ENCODE measurements at places on chromosomes 12 and 14. TPM values are rescaled to one million over a fixed set of nuclear protein-coding genes. Genes with fewer than 3 reads are reported as not detected.
A peak's percentile ranks its signal among the peaks of the same experiment; 100 is the strongest.

CIT gene
- total RNA-seq = 27.2 TPM

GSC gene
- not detected for total RNA-seq

CD163 gene
- not detected for total RNA-seq

SLC7A8 gene
- 14.5 TPM for total RNA-seq

TMEM117 gene
- 6.2 TPM for total RNA-seq

NANOG gene
- total RNA-seq = not detected

BDKRB2 gene
- total RNA-seq = not detected

GRCh38 chr12:43599066-43599465 is 47.1 kb upstream of the ADAMTS20 start:
- no peak for DNase-seq

GRCh38 chr12:127501916-127502315 is 765.1 kb upstream of the TMEM132C start:
- no peak for DNase-seq

GRCh38 chr12:110920324-110920910 is at the start of gene MYL2:
TSS of gene MYL2 (minus strand) at chr12:110920579. CDS start at chr12:110920529, 50 bp downstream.
- DNase-seq = no peak

DNA sequence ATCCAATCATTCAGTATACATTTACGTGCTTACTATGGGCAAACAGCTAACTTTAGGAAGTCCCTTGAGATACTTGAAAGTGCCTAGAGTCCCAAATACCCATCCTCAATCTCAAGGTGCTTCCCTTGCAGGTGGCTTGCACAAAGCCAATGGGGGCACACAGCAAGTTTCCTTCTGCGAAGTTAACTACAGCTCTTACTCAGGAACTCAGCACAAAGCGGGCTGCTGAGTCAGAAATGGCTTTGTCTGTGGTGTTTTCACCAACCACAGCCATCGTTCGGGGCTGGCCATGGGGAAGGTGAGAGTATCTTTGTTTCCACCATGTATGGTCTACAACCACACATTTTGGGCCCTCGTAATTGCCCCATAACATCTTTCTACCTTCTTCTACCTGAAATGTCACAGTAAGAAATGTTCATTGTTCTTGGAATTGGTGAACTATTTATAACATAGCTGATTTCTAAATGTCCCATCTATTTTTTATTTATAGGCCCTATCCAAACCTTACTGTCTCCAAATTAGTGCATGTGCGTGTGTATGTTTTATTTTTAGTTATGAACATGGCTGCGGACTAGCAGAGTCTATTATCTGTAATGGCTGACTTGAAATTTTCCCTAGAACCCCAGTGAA is 13.9 kb downstream of the MFAP5 start:
- no peak for DNase-seq

GRCh38 chr14:92470215-92470614 is 43.4 kb upstream of the RIN3 start:
- no peak for DNase-seq

- no peak for DNase-seq
Observed at GRCh38 chr12:57152639-57153038, 5.2 kb upstream of the LRP1-AS start.

- DNase-seq = no peak
Observed at GRCh38 chr12:23707270-23707669, 242.2 kb downstream of the SOX5 start.

DNA sequence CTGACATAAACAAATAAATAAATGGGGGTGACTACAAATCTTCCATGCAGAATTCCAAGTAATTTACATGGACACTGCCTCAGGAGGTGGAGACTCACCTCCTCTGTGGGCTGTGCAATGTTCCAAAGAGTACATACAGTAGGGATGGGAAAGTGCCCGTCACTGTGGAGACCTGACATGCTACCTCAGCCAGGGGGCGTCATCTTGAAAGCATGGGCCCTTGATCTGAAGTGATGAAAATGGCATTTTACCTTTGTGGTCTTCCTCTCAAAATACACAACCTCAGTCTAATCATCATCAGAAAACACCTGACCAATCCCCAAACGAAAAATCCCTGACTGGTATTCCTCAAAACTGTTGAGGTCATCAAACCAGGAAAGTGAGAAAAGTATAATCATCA is 48.4 kb downstream of the ANAPC7 start:
- peak; percentile 46 for DNase-seq

- DNase-seq = peak; percentile 39
Observed at GRCh38 chr14:71438684-71439083, 493.5 kb upstream of the RGS6 start.
